ENCODE measurements at places on chromosomes 5 and 9.

DNA sequence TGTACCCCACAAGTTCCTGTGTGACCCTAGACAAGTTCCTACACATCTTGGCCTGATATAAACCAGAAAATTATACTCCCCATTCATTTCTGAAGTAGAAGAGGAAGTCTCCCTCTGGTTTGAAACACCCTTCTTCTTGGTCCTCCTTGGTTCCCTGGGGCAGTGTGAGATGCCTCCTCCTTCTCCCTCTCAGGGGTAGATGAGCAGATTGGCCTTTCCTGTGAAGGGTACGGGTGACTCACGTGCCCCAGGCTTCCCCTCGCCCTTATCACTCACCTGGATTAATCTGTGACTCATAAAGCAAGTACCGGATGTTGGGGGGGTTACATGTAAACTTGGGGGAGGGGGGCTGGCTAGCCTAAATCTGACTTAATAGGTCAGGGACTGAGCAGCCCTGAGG, 11.1 kb upstream of the AQP3 start:
- no peak for DNase-seq

GRCh38 chr5:35819026-35819425, 37.7 kb upstream of the IL7R start:
- no peak for DNase-seq

- no peak for DNase-seq
These were observed 2381.7 kb downstream of the MAT2B start for GRCh38 chr5:165887147-165887546.

DNA sequence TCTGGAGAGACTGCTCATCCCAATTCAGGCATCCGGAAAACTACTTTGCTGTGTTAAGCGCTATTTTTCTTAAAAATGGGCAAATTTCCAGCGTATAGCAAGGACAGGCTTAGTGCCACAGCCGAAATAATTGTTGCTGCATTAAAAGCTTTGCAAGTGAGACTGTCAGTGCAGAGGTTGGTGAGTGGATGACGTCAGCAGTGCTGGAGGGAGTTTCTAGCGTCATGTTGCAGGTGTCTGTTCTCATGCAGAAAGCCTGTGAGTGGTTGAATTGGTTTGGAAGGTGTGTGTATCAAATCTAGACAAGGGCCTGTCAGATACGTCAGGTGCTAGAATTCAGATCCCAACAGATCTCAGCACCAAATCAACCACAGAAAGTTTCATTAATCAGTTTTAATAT, 204.4 kb downstream of the TRIO start:
- no peak for DNase-seq

- no peak for DNase-seq
These were observed 151.2 kb upstream of the RUSC2 start for GRCh38 chr9:35338561-35339274.
